ENCODE measurements at places on chromosomes 12 and 14. TPM values are rescaled to one million over a fixed set of nuclear protein-coding genes. Genes with fewer than 3 reads are reported as not detected.

ASIC1 gene
- 1.3 TPM for total RNA-seq

DICER1 gene
- total RNA-seq, result 48.6 TPM

GPRC5D gene
- not detected for total RNA-seq

CLEC4A gene
- 0.79 TPM for total RNA-seq

NOPCHAP1 gene
- total RNA-seq, result 33.3 TPM

KRT85 gene
- total RNA-seq, result not detected

PRPH gene
- total RNA-seq, result 1.4 TPM

PSME2 gene
- 135 TPM for total RNA-seq

MYH6 gene
- not detected for total RNA-seq

SLC5A8 gene
- not detected for total RNA-seq

SPX gene
- 203 TPM for total RNA-seq

RTN1 gene
- 9.8 TPM for total RNA-seq

KRT71 gene
- not detected for total RNA-seq

DNA sequence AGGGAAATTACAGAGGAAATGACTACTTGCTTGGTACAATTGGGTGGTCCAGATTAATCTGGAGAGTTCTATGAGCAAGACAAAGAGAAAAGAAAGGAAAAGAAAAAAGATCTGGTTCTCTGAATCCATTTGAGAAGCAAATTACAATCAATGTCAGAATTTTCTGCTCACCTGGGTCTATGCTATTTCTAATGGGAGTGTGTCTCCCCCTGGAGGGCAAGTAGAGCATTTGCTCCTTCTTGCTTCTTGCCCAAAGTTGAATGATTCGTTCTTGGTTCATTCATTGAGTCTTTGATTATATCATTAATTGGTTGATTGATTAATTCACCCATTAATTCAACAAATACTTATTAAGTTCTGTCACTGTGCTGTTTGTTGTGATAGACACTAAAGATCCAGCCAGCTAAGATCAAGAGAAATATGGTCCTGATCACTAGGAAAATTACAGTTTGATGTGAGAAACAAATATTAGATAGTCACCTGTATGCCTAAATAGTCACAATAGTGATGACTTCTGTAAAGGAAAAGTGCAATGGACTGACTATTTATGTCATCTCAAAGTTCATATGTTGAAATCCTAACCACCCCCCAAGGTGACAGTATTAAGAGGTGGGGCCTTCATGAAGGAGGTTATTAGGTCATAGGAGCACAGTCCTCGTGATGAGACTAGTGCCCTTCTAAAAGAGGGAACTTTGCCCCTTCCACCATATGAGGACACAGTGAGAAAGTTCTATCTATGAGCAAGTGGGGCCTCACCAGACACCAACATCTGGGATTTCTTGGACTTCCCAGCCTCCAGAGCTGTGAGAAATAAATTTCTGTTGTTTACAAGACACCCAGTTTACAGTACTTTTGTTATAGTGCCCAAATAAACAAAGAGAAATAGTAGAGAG is 8.0 kb upstream of the ASB8 start:
- DNase-seq, result peak; percentile 72

DNA sequence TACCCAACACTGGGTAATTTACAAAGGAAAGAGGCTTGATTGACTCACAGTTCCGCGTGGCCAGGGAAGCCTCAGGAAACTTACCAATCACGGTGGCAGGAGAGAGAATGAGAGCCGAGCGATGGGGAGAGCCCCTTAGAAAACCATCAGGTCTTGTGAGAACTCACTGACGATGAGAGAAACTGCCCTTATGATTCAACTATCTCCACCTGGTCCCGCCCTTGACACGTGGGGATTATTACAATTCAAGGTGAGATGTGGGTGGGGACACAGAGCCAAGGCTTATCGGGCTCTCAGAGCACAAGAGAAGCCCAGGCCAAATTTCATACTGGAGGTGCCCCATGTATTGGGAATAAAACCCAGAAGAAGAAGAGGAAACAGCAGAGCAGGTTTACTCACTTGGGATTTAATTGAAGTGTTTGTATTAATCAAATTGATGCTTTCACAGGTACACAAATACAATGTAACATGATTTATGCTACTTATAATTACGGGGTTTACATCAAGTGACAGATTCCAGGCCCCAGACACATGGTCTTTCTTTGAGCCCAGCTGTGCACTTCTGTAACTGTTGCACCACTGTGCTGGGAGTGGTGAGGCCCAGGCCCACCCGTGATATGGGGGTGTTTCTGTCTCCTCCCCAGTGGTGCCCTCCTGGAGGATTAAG is 8.2 kb upstream of the CCDC85C start:
- peak; percentile 49 for DNase-seq

GRCh38 chr12:12929696-12930095 is 22.3 kb downstream of the GPRC5D start:
- no peak for DNase-seq

- no peak for DNase-seq
Measured at GRCh38 chr12:124684496-124684895, 117.1 kb upstream of the NCOR2 start.

DNA sequence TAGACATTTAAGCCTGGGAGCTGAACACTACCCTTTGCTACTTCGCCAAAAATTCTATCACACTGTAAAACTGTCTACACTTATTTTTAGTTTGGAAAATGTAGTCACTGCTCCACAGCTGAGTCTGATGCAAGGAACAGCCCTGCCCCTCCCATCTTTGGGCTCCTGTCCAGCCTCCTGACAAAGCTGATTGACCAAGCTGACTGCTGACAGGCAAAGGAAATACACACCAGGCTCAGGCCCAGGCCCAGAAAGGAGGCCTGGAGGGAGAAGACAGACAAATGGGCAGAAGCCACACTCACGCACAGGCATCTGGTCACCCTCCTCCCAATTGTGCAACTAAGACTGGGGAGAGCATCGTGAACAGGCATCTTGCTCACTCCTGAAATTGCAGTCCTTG is 55.3 kb downstream of the ISCA2 start:
- peak; percentile 90 for DNase-seq

DNA sequence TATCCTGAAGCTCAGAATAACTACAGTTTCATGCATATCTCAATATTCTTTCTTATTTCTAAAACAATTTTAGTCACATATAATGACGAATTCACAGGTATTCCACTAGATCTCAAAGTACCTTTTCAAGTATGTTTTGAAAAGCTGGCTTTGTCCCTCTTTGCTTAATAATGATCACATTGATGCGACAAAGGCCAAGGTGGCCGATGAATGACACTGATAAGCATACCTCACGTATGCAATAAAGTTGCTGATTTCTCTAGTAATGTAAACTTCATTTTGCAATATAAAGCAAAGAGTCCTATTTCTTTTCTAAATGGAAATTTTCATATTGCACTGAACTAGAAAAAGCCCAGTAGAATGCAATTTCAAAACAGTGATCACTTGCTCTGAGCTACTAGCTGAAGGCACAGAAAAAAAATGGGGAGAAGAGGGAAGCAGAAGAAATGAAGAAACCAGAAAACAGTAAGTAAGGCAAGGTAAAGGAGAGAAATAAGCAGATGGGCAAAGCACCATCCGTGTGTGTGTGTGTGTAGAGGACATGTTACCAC is 29.3 kb downstream of the FGD6 start:
- no peak for DNase-seq

- DNase-seq, result no peak
Measured at GRCh38 chr14:26605602-26606001, 7.8 kb upstream of the NOVA1 start.

- DNase-seq, result no peak
Measured at GRCh38 chr14:73973497-73973896, 23.4 kb downstream of the COQ6 start.

DNA sequence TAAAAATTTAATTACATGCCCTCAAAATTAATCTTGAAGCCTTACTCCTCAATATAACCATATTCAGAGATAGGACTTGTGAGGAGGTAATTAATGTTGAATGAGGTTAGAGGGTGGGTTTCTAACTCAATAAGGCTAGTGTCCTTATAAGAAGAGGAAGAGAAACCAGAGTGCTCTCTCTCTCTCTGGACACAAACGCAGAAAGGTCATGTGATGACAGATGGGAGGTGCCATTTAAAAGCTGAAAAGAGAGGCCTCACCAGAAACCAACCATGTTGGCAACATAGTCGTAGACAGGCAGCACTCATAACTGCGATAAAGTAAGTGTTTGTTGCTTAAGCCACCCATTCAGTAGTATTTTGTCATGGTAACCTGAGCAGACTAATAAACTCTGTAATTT is 378.5 kb upstream of the LMO3 start:
- DNase-seq, result no peak

- no peak for DNase-seq
Measured at GRCh38 chr14:55272387-55272786, 1.2 kb downstream of the FBXO34 start.

GRCh38 chr14:103561381-103562178 is 877 bp downstream of the BAG5 start:
- DNase-seq, result peak; percentile 31

- no peak for DNase-seq
Measured at GRCh38 chr12:55258303-55258702, 13.9 kb downstream of the OR6C74 start.

DNA sequence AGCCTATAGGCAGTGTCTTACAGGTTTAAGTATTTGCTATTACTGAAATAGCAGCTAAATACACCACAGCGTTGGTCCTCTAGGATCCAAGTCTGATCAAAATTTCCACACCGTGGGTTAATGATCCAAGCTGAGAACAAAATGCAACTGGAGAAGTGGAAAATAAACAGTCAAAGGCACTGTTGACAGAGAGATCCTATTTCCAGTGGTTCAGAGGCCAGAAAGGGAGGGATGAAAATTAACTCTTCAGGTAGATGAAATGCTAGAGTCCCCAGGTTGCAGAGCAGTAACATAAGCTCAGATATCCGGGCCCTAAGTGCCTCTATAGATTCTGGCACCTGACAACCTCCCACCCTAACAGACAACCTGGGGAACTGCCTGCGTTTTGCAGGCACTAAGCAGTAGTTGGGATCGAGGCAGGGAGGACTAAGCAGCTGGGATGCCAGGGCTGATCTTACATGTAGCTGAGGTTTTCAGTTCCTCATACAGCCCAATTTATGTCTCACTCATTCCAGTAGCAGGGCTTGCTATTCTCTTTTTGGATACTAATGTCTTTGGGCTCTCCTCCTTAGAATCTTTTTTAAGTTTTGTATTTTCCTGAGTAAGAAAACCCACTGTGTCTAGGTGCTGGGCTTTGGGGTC is 42.7 kb upstream of the CRACR2A start:
- DNase-seq, result no peak

DNA sequence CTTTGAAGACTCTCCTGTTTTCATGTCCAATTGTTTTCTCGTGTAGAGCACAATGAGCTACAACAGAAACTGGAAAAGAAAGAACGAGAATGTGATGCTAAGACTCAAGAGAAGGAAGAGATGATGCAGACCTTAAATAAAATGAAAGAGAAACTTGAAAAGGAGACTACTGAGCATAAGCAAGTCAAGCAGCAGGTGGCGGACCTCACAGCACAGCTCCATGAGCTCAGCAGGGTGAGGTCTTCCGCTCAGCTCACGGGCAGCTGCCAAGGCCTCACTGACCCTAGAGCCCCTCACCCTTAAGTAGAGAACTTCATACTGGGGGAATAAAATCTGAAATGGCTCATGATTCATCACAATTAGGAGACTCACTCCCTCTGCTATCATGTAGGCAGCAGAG is 134.7 kb downstream of the GPR135 start:
- no peak for DNase-seq

DNA sequence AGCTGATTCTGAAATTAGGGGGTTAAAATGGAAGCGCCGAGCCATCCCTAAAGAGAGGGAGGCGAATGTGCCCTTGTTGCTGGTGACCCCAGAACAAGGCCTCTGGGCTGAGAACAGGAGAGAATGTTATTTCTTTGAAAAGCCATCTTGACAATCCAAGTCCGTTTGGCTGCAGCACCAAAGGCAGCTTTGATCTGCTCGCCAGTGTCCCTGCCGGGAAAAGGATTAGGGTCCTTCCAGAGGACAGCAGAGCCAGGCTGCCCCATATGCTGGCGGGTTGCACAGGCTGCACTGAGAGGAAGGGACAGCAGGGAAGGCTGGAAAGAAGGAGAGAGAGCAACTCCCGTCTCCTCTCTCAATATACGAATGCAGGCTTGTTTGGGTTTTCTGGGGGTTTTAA is 141.7 kb downstream of the TMEM132C start:
- DNase-seq, result no peak

DNA sequence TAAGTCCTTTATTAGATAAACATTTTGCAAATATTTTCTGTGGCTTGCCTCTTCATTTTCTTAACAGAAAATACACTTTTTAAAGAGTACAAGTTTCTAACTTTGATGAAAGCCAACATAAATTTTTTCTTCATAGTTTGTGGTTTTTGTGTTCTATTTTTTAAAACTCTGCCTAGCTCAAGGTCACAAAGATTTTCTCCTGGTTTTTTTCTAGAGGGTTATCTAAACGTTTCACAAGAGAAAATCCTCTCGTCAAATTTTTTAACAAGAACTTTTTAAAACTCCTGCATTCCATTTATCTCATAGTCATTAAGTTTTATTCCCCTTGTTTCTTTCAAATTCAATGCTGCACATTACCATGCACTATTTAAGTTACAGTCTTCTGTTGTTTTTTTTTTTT is 8.2 kb downstream of the AREL1 start:
- DNase-seq, result no peak

- no peak for DNase-seq
Measured at GRCh38 chr12:104462931-104463339, 6.2 kb downstream of the CHST11 start.

GRCh38 chr12:132435486-132436187 is 54.3 kb upstream of the FBRSL1 start:
- DNase-seq, result no peak

- DNase-seq, result no peak
Measured at GRCh38 chr14:53390008-53390407, 236.9 kb upstream of the DDHD1 start.

GRCh38 chr12:87305481-87305880 is 723.7 kb downstream of the C12orf50 start:
- no peak for DNase-seq

DNA sequence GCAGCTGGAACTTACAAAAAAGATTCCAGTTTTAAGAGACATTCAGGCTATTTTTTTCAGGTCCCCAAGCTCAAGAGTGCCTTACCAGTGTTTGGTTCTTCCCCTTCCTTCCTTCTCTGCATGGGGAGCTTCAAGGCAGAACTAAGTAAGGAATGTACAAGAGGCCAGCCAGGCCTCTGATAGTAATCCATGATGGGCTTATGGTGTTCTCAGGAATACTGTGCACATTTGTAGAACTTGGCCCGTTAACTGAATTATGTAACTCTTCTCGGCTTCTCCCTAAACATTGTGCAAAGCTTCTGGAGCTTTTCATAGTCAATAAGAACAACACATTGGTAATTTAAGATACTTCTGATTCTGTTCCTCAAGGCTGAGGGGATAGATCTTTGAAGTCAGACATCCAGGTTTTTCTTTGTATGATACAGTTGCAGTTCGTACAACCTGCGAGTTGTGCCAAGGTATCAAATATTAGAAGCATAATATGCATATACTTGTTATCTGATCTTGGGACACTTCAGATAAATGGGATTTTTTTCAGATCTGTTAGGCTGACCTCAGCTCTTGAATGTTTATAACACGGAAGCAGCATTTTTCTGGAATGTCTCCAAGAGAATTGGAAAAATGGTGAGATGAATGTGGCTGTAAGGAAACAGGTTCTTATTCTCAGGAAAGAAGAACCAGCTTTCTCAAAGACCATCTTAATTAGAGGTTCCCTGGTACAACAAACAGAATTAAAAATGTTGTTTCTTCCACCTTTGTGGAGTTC is 148.6 kb downstream of the ANO4 start:
- no peak for DNase-seq

Measured in MCF 10A (cell line).